DMS 273 treated with DMSO at 0.1 percent for 48 hours (cell line): ENCODE measurements at places on chromosomes 16 and 17.

DNA sequence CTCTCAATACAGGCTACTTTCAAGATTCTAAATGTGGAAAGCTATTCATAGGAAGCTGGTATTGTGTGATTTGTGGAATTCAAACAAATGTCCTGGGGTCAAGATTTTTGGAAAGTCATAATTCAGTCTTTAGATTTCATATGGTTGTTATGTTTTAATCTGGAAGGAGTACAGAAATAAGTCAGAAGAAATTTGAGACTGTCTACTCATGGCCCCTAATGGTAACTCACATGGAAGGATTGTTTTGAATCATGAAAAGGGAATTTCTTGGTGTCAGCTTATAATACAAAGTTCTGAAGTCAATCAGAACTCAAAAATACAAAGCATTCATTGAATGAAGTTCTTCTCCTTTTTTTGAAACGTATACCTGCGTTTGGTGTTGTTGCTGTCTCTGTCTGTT is 3.1 kb downstream of the KCNJ2 start:
- DNase-seq, result no peak

DNA sequence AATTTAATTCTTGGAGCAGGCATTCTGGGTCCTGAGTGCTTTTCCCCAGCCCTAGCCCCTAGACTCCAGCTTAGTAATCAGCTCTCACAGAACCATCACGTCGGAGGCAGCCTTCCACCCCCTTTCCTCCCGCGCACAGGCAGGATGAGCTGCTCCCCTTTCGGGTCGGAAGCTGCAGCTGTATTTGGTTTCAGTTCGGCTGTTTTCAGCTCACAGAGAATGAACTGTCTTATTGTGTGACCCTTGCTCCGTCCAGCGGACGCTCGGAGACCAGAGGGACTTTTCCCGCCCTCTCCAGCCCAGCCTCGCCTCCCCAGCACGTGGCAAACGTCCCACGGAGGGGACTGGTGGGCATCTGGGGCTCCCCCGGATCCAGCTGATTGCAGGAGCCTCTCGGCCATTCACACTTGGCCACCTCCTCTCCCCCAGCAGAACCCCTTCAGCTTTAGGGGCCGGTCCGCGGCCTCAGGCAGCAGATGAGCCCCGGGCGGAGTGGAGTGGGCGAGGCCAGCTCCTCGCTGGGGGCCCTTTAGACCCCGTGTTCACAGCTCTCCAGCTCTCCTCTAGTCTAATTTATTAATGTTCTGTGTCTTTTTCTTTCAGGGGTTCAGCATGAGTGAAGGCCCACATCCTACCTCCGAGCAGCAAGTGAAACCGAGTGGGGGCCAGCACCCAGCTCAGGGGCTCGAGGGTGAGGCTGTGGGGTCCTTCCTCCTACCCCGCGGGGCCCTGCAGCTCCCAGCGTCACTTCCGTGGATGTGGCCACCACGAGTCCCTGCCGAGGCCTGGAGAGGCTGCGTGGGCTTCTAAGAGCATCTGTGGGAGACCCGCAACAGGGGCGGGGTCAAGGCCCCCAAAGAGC is 863 bp upstream of the UTS2R start:
- no peak for DNase-seq

GRCh38 chr17:80940171-80941123 is 51.2 kb upstream of the CHMP6 start:
- DNase-seq, result no peak

DNA sequence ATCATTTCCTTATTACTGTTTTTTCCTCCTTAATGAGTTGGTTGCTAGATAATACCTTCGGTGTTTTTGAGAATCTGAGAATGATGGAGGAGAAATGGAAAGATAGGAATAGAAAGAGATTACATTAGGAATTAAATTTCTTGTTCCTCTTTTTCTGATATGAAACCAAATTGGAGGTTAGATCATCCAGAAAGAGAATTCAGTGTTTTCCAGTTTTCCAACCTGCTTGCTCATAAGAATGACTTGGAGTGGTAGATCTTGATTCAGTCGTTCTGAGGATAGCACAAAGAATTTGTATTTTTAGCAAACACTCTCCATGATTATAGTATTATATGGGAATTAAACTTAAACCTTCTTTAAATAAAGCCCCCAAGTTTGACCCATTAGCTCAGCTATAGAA is 35.9 kb downstream of the PITPNC1 start:
- DNase-seq, result no peak

GRCh38 chr17:51124640-51125503 is 4.2 kb upstream of the SPAG9 start:
- DNase-seq, result no peak

DNA sequence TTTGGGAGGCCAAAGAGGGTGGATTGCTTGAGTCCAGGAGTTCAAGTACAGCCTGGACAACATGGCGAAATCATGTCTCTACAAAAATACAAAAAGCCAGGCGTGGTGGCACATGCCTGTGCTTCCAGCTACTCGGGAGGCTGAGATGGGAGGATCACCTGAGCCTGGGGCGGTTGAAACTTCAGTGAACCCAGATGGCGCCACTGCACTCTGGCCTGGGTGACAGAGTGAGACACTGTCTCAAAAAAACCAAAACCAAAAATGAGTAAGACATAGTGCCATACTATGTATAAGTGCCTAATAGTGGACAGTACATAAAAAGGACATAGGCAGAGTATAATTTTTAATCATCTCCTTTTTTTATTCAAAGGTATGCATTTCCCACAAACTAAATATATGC is 4.0 kb downstream of the CTC1 start:
- no peak for DNase-seq

GRCh38 chr17:79791735-79792161 is 5.1 kb downstream of the CBX8 start:
- no peak for DNase-seq

DNA sequence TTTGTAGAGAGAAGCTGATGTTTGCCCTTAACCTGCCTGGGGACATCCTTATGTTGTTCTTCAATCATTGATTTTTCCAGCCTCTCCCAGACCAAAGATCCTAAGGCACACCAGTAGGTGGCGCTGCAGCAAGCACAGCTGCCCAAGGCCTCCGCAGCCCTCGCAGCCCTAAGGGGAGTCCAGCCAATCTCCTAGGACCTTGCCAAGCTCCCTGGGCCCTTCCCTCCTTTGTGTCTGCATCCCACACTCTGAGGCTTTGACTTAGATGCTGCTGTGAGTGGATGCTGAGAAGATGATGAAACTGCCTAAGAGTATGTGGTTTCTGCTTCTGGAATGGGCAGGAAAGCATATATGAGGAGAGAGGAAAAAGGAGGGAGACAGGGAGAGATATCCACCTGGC is 47.1 kb downstream of the SPACA3 start:
- no peak for DNase-seq

- DNase-seq, result no peak
Observed at GRCh38 chr16:86934581-86935375, 356.4 kb downstream of the FOXL1 start.

DNA sequence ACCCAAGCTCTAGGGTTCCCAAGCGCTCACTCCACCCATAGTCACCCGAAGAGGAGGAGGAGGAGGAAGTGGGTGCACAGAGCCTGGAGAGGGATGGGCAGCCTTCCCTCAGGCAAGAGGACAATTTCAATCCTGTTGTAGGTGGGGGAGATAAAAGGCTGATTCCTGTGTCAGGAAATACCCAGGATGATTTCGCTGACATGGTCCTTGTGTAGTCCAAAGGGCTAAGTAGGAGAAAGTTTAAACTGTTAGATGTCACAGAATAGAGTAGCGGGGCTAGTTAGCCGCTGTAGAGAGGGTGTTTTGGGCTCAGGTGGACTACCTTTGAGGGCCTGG is 1.3 kb upstream of the EXOC7 start:
- DNase-seq, result no peak

DNA sequence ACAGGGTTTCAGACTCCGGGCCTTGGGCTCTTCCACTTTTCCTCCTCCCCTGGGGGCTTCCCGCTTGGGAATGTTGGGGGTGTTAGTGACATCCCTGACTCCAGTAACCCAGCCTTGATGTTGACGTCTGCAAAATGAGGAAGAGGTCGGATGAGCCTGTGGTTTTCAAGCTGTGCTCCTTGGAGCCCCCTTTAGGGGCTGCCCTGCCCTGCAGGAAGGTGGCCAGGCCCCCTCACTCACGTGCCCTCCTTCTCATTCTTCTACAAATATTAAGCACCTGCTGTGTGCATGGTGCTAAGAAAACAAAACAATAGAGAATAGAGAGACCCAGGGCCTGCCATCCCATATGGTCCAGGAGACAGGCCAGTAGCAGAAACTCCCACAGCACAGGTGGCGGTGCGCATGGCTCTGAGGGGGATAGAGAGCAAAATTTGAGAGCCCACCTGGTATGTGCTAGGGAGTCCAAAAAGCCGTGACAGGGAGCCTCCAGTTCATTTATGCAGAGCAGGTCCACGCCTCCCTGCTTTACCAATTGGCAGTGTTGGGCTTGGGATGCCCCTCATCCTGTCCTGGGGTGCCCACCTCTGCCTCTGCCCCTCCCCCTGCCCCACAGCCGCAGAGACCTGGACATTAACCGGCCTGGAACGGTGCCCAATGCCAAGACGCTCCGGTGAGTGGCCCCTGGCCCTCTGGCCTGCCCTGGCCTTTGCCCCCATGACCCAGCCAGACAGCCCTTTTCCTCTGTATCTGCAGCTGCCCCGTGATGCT is 7.4 kb downstream of the NDRG4 start:
- no peak for DNase-seq

GRCh38 chr17:21742326-21742725 is 50.0 kb downstream of the KCNJ18 start:
- no peak for DNase-seq

DNA sequence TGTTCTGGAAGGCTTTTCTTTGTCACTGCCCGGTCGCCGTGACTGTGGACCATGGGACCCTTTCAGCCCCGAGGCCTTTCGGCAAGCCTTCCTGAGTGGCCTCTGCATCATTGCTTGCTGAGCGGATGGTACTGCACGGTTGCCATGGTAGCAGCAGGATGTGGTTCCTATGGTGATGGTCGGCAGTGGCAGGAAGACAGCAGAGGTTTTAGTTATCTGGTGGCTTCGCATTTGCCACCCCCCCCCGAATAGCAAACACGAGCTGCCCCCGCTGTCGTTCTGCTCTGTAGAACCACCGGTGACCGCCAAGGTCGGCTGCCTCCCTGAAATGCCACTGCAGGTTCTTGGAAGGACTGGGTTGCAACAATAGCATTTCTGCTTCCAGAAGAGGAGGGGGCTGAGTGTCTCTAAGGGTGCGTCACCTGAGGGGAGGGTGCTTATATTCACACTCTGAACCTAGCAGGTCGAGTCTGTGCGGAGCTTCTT is 76.6 kb downstream of the CMIP start:
- no peak for DNase-seq
